Stimulated activated CD4-positive, alpha-beta T cell treated with anti-CD3 and anti-CD28 coated beads, Interleukin-1b, Interleukin-23, amount 100 ng/mL, for 4 hours (primary cell): ENCODE measurements at places on chromosomes 13 and 19.

GRCh38 chr19:18441804-18442788 is 4.2 kb upstream of the ISYNA1 start:
- DNase-seq: no peak

- no peak for DNase-seq
These were observed 17.7 kb downstream of the INTS6 start for GRCh38 chr13:51435002-51435578.

DNA sequence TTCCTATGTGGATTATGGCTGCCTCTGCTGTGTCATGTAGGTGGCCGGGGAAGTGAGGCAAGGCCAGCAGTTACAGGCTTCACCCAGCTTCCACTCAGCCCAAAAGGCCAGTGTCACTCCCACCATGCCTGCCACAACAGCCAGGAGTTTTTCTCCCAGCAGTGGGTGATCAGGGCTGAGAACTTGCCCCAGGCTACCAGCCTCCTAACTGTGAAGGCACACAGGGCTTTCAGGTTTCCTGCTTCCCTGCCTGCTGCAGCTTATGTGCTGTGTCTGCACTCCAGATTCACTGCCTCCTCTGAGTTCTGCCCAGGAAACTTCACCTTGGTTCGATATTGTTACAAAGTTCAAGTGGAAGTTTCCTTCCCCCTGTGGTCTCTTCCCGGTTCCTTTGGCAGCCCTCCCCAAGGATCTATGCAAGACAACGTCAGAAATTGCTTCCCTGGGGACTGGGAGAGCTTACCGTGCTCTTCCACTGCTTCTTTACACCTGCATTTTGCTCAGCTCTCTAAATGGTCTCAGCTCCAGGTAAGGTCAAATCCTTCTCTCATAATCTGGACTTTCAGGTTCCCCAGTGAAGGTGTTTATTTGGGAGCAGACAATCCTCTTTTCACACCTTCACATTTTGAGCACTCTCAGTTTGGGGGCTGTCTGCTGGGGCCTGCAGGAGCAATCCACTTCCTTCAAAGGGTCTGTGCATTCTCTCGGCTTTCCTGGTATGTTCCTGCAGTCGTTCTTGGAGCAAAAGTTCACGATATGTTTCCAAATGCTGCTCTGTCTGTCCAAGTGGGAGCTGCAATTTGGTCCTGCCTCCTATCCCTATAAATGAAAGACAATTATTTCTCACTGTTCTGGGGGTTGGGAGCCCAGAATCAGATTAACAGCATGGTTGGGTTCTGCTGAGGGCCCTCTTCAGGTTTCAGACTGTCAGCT is 1730.1 kb upstream of the PRR20A start:
- no peak for DNase-seq

- DNase-seq: no peak
These were observed 29.9 kb upstream of the RNF113B start for GRCh38 chr13:98206946-98207345.

- no peak for DNase-seq
These were observed 33.4 kb downstream of the COG6 start for GRCh38 chr13:39688699-39689405.

GRCh38 chr19:48560095-48560530 is 8.1 kb downstream of the SULT2B1 start:
- no peak for DNase-seq

DNA sequence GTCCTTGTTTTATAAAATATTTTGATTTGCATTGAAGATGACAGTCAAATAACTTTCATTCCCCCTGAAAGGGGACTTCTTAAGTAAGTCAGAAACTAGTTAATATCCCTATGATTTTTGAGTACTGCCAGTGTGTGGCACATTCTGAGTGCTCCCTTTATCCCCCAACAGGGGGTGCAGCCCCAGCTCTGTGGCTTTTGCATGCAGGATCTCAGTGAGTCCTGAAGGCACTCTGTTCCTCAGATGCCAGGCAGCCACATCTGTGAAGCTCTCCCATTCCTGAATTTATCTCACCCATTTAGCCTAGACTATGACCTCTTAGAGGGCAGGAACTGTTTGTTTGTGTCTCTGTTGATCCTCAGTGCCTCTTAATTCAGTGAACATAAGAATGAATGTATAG is 123.1 kb downstream of the CDK8 start:
- DNase-seq: no peak

GRCh38 chr19:45471931-45472562 is 4.3 kb downstream of the FOSB start:
- no peak for DNase-seq

DNA sequence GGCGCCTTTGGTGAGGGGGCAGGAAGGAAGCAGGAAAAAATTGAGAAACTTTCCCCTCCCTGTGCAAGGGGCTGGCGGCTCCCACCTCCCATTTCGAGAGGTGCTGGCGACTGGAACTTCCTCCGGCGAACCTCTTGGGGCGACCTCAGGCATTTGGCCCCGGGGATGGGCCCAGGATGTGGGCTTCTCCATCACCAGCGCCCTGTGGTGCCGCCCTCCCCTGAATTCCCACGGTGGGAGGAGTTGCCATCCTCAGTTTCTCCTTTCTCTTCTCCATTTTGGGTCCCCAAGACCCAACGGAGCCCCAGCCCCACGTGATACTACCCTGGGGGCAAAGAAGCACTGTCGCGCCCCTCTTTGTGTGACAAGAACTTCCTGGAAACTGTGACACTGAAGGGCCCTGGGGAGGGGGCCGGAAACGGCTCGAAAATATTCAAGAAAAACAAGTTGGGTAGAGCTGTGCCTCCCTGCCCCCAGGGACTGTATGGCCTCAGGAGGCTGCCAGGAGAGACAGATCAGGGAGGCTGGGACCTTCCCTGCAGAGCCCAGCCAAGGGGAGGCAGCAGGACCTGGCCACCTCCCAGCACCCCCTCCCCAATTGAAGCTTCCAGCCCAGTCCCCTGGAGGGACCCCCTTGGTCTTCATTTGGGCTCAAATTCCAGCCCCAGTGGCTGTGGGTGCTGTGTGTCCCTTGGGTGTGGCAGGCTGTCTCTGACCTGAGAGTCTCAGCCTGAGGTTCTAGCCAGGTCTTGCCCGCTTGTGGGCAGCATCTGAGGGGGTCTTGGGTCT is 16.2 kb upstream of the AP1M2 start:
- peak; percentile 63 for DNase-seq

GRCh38 chr13:21338156-21338555 is 120.9 kb downstream of the ZDHHC20 start:
- no peak for DNase-seq

DNA sequence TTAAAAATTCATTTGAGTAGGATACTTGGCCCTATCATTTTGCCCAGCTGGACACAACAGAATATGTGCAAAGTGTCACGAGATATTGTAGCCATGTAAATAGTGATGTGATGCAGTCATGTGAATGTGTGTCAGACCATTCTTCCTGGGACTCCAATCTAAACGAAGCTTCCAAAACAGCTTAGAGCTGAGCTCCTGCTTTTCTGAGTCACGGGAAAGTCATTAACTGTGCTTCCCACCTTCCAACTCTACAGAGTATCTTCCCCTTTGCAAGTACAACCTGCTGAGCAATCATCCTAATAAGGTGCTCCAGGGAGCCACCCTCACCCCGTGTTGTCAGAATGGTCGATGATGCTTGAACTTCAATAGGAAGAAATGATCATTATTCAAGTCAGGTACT is 294.7 kb downstream of the MYO16 start:
- DNase-seq: no peak

GRCh38 chr19:13056052-13056660 is 46.5 kb downstream of the LYL1 start:
- no peak for DNase-seq
